Lower lobe of right lung (tissue), 2 donors: ENCODE measurements at places on chromosomes 1 and 21. TPM values are rescaled to one million over a fixed set of nuclear protein-coding genes. Genes with fewer than 3 reads are reported as not detected.
A peak's percentile ranks its signal among the peaks of the same experiment; 100 is the strongest.

DNA sequence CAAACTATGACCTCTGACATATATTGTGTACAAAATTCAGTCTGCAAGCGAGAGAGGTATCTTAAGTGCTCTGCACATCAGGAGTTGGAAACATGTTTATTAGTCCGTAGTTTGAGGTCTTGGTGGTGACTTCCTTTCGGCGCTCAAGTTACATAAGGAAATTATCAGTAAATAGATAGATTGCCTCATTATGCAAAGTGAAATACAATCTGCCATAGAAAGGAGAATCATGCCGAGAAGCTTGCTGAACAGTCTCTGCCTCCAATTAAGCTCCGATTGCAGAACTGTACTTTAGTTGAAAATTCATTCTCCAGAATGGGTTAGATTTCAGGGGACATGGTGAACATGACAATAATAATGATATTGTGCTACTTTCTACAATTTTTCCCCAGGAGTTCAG, 271.8 kb downstream of the BRINP2 start:
- no peaks in the 10 kb centered on the region for H3K27me3 ChIP-seq
- H3K36me3 ChIP-seq = no peaks in the 10 kb centered on the region
- H3K4me1 ChIP-seq = no peaks in the 10 kb centered on the region
- H3K27ac ChIP-seq = no peak overlapping the region
- no peak overlapping the region for H3K4me3 ChIP-seq

GRCh38 chr1:35947547-35947946, 16.6 kb downstream of the AGO3 start:
- DNase-seq = no peak
- peaks cover 3% of the 10 kb centered on the region for H3K4me1 ChIP-seq
- H3K4me3 ChIP-seq = no peak overlapping the region
- peaks cover 11% of the 10 kb centered on the region for H3K36me3 ChIP-seq
- H3K27ac ChIP-seq = no peak overlapping the region

DNA sequence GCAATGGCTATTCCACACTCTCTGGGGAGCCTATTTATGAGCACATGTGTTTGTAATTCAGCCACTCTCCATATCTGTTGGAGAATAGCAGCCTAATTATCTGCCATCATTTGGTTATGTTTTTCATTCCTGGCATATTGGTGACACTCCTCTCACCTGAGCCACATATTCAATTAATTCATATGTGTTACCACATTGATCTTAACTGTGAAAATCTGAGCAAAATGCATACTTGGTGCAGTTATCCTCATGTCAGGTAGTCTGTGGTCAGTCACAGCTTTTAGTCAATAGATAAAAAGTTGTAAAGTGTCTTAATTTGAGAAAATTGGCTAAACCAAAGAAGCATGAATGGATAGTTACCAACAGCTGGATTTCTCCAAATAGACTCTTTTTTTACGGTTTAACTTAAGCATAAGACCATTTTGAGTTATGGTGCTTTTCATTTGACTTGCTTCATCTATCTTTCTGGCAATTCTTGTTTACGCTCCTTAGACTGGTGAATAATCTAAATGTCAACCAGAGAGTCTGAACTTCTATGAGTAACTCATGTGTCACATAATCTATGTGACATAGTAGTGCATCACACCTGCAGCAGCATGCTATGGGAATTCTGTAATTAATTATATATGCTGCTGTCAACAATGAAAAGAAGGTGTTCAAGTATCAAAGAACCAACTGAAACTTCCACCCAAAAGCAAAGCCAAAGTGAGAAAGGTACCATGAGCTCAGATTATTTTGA, 187.7 kb upstream of the SGIP1 start:
- H3K27me3 ChIP-seq = no peaks in the 10 kb centered on the region
- H3K36me3 ChIP-seq = no peaks in the 10 kb centered on the region
- no peak overlapping the region for H3K27ac ChIP-seq

GRCh38 chr1:172824209-172824608, 165.3 kb downstream of the FASLG start:
- no peak overlapping the region for H3K27ac ChIP-seq
- no peak overlapping the region for H3K4me3 ChIP-seq
- H3K27me3 ChIP-seq = no peaks in the 10 kb centered on the region
- DNase-seq = no peak
- peaks cover 12% of the 10 kb centered on the region for H3K4me1 ChIP-seq

DNA sequence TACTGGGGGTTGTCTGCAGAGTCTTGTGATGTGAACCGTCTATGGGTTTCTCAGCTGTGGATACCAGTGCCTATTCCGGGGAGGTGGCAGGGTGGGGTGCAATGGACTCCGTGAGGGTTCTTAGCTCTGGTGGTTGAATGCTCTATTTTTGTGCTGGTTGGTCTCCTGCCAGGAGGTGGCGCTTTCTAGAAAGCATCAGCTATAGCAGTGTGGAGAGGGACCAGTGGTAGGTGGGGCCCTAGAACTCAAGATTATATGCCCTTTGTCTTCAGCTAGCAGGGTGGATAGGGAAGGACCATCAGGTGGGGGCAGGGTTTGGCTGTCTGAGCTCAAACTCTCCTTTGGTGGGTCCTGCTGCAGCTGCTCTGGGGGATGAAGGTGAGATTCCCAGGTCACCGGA, 127.3 kb upstream of the PLD5 start:
- no peaks in the 10 kb centered on the region for H3K27me3 ChIP-seq
- H3K36me3 ChIP-seq = no peaks in the 10 kb centered on the region
- no peak for DNase-seq
- no peaks in the 10 kb centered on the region for H3K4me1 ChIP-seq
- H3K27ac ChIP-seq = no peak overlapping the region

DNA sequence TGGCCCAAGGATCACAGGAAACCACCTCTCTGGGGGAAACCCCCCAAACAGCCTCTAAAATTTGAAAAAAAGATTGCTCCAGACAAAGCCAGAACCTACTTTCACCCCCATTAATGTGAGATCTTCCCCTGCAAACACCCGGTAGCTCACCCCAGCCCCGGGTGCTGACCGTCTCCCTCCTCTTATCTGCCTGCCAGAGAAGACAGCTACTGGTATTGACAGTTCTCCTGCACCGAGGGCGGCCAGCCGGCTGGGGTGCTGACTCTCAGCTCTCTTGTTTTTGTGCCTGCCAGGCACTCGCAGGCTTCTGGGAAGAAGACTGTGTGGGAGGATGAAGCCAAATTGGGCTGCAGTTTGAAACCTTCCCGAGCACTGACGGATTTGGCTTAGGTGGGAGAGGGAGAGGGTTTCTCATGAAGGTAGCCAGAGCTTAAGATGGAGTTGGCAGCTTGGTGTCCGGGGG, 48.2 kb downstream of the RASSF5 start:
- H3K27ac ChIP-seq = no peak overlapping the region
- no peaks in the 10 kb centered on the region for H3K36me3 ChIP-seq
- no peak overlapping the region for H3K4me3 ChIP-seq
- no peak for DNase-seq
- no peaks in the 10 kb centered on the region for H3K27me3 ChIP-seq

DNA sequence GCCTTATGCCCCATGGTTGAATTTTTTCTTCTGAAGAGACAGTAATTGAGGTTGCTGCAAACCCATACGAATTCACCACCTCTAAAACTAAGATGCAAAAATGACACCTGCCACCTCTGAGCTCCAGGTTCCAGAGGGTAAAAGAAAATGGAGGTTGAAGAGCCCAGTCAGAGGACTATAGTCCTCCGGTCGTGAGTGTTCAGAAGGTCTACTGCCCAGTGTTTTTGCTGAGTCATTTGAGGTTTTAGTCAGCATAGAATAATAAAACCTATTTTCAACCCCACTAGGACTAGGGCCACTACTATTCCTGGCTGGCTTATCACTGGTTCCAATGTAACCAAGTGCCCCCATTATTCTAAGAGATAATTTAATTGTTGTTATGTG, 12.9 kb upstream of the SLAMF7 start:
- no peaks in the 10 kb centered on the region for H3K36me3 ChIP-seq
- H3K4me1 ChIP-seq = peaks cover 13% of the 10 kb centered on the region
- H3K27me3 ChIP-seq = no peaks in the 10 kb centered on the region
- no peak overlapping the region for H3K4me3 ChIP-seq

GRCh38 chr1:87696483-87696882, 367.8 kb downstream of the LMO4 start:
- H3K27me3 ChIP-seq = no peaks in the 10 kb centered on the region
- H3K36me3 ChIP-seq = no peaks in the 10 kb centered on the region
- H3K4me1 ChIP-seq = no peaks in the 10 kb centered on the region
- no peak overlapping the region for H3K27ac ChIP-seq

DNA sequence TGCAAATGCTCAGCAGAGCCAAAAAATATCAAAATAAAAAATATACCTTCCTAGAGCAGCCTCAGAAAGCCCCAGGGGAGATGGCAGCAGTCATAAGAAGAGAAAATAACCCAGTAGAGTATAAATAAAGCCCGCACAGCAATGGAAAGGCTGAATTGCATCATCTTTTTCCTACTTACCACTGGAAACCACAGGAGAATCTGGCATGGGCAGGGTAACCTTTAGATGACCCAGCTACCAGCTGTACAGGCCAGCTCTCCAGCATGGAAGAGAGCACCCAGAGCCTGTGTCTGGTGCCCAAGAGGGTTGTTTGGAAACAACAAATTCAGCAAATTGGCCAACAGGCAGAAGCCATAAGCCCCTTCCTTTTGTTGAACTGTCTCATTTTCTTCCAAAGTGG, 253.1 kb downstream of the OMA1 start:
- H3K27me3 ChIP-seq = no peaks in the 10 kb centered on the region
- no peaks in the 10 kb centered on the region for H3K4me1 ChIP-seq
- H3K36me3 ChIP-seq = no peaks in the 10 kb centered on the region
- no peak overlapping the region for H3K4me3 ChIP-seq
- no peak overlapping the region for H3K27ac ChIP-seq

DNA sequence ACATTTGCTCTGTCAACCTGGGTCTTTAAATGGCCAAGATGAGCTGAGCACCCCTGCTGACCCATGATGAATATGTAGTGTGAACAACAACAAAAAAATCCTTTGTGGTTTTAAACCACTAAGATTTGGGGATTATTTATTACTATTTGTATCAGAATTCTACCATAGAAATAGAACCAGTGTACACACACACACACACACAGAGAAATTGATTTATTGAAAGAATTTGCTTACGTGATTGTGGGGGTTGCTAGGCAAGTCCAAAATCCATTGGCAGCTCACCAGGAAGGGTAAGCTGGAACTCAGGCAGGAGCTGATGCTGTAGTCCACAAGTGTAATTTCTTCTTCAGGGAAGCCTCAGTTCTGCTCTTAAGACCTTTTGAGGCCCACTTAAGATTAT, 82.5 kb upstream of the MAP1LC3C start:
- H3K4me3 ChIP-seq = no peak overlapping the region
- H3K36me3 ChIP-seq = no peaks in the 10 kb centered on the region
- H3K4me1 ChIP-seq = no peaks in the 10 kb centered on the region
- no peak overlapping the region for H3K27ac ChIP-seq
- H3K27me3 ChIP-seq = no peaks in the 10 kb centered on the region

GRCh38 chr1:226875641-226876295, 5.4 kb downstream of the PSEN2 start:
- H3K27ac ChIP-seq = peak overlapping the region; percentile 18
- H3K27me3 ChIP-seq = no peaks in the 10 kb centered on the region
- H3K4me3 ChIP-seq = no peak overlapping the region
- DNase-seq = peak; percentile 70
- H3K4me1 ChIP-seq = peaks cover 14% of the 10 kb centered on the region
- H3K36me3 ChIP-seq = peaks cover 45% of the 10 kb centered on the region

- H3K27ac ChIP-seq = peak overlapping the region; percentile 36
- no peaks in the 10 kb centered on the region for H3K27me3 ChIP-seq
- no peaks in the 10 kb centered on the region for H3K36me3 ChIP-seq
- peak; percentile 51 for DNase-seq
- no peak overlapping the region for H3K4me3 ChIP-seq
- peaks cover 7% of the 10 kb centered on the region for H3K4me1 ChIP-seq
These were observed 54.3 kb downstream of the SLX9 start for GRCh38 chr21:44994047-44994694.

- H3K36me3 ChIP-seq = no peaks in the 10 kb centered on the region
- no peaks in the 10 kb centered on the region for H3K27me3 ChIP-seq
- H3K4me1 ChIP-seq = no peaks in the 10 kb centered on the region
- H3K4me3 ChIP-seq = no peak overlapping the region
- no peak for DNase-seq
- H3K27ac ChIP-seq = no peak overlapping the region
These were observed 321.1 kb downstream of the KCTD3 start for GRCh38 chr1:215888159-215888558.

GRCh38 chr1:201360486-201360885, 17.0 kb downstream of the TNNT2 start:
- DNase-seq = peak; percentile 28
- H3K27ac ChIP-seq = no peak overlapping the region
- no peaks in the 10 kb centered on the region for H3K27me3 ChIP-seq
- H3K4me1 ChIP-seq = no peaks in the 10 kb centered on the region
- no peaks in the 10 kb centered on the region for H3K36me3 ChIP-seq

DNA sequence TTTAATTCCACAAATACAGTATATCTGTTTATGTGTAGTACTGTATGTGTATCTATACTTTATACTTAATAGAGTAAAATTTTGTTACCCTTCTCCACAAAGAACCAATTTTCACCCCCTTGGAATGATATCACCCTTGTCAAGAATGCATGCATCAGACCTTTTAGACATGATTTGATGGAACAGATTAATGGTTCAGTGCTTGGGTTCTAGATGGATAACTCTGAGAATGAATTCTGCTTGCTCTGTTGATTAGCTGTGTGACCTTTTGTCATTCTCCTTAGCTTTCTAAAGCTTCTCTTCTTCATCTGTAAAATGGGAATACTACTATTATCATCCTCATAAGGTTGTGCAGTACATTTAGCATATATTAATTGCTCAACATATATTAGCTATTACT, 105.1 kb downstream of the NEK7 start:
- no peaks in the 10 kb centered on the region for H3K36me3 ChIP-seq
- H3K4me1 ChIP-seq = no peaks in the 10 kb centered on the region
- DNase-seq = no peak
- H3K27me3 ChIP-seq = no peaks in the 10 kb centered on the region
- no peak overlapping the region for H3K4me3 ChIP-seq
- no peak overlapping the region for H3K27ac ChIP-seq

DNA sequence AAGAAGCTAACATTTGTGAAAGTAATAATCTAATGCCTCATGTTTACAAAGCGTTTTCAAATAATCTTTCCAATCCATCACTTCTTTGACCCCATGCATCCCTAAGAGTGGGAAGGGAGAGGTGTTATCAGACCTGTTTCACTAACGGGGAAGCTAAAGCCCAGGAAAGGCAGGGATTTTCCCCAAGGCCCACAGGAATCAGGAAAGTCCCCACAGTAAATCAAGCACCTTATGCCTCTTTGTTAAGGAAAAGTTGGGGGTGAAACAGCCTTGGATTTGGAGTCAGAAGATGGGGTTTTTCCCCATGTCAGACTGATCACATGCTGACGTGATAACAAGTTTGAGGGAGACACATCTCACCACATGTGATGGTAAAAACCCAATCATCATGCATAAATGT, 20.0 kb upstream of the ANGPTL7 start:
- H3K36me3 ChIP-seq = no peaks in the 10 kb centered on the region
- DNase-seq = no peak
- H3K27ac ChIP-seq = no peak overlapping the region
- H3K4me1 ChIP-seq = no peaks in the 10 kb centered on the region
- no peak overlapping the region for H3K4me3 ChIP-seq

Gene MAGOH
- total RNA-seq = 34.4 TPM

Gene MARK1
- total RNA-seq = 2.4 TPM

Gene CRNN
- not detected for total RNA-seq

Gene AGBL4
- total RNA-seq = 2.1 TPM

Gene TMEM51
- 18.4 TPM for total RNA-seq

Gene IFNLR1
- total RNA-seq = 11.7 TPM

Gene OR6K3
- 2.2 TPM for total RNA-seq

Gene IFNGR2
- 83.5 TPM for total RNA-seq

Gene STYXL2
- total RNA-seq = 0.09 TPM

Gene ST6GALNAC5
- 16.3 TPM for total RNA-seq

Gene WDR64
- not detected for total RNA-seq

Gene MTOR
- 33.7 TPM for total RNA-seq

Gene KRTAP10-6
- not detected for total RNA-seq

Gene RGS13
- 5.0 TPM for total RNA-seq

Gene SPRR5
- not detected for total RNA-seq
